ENCODE measurements at places on chromosomes 6 and 20.

DNA sequence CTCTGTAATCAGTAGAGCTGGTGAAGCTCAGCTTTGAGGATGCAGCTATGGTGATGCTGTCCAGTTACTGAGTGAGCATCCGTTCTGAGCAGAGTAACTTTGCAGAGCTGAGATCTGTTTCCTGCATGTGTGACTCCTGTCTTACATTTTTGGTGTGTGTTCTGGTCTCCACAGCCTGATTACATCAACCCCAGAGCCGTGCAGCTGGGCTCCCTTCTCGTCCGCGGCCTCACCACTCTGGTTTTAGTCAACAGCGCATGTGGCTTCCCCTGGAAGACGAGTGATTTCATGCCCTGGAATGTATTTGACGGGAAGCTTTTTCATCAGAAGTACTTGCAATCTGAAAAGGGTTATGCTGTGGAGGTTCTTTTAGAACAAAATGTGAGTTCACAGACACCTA is 81.6 kb downstream of the FAM120B start:
- peak; percentile 28 for ATAC-seq

DNA sequence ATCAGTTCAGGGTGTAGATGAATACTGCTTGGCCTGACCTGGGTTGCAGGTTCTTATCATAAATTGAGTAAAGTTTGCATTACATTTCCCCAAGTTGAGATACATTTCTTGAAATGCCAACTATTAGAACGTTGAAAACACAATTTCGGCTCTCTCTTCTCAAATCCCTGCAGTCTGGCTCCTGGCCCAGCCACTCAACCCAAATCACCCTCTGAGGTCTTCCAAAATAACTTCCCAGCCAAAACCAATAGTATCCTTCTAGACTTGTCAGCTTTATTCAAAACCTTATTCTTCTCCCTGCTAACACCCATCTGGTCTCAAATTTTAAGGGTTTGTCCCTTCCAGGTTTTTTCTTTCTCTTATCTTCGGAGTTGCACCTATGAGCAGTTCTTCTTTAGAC is 263.6 kb downstream of the EYA4 start:
- ATAC-seq: no peak

- no peak for ATAC-seq
Observed at GRCh38 chr20:23305098-23305497, 45.5 kb upstream of the NXT1 start.

GRCh38 chr20:5486377-5487054 is 169.8 kb upstream of the PROKR2 start:
- ATAC-seq: no peak

DNA sequence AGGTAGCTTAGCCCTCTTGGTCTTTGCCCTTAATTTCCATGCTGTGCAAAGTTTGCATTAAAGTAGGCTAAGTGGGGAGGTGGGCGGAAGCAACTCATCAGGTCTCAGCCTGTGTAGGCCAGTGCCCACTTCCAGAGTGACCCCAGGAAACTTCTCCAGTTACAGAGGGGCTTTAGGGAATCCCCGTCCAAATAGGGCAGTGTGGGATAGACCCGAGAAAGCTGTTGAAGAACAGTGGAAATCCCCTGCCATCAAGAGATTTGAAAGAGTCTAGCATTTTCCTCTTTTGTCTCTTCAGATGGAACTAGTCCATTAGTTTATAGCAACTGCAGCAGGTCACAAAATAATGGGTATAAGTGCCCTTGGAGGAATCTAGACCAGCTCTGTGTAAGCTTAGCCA is 20.2 kb downstream of the SF3B5 start:
- no peak for ATAC-seq

GRCh38 chr6:26594730-26595632 is 1.8 kb upstream of the ABT1 start:
- peak; percentile 9 for ATAC-seq

All from SK-N-SH treated with all-trans-retinoic acid at 6 μM for 48 hours (cell line).